ENCODE measurements at places on chromosomes 16 and 17. TPM values are rescaled to one million over a fixed set of nuclear protein-coding genes. Genes with fewer than 3 reads are reported as not detected.

STH gene
- total RNA-seq = not detected

CHST4 gene
- total RNA-seq = not detected

PTGES3L gene
- 51.2 TPM for total RNA-seq

MT1A gene
- 1.5 TPM for total RNA-seq

VAC14 gene
- 19.0 TPM for total RNA-seq

MSLN gene
- not detected for total RNA-seq

TAC4 gene
- 1.7 TPM for total RNA-seq

DHX38 gene
- total RNA-seq = 41.2 TPM

NHERF2 gene
- total RNA-seq = 183 TPM

AGRP gene
- not detected for total RNA-seq

TMEM97 gene
- total RNA-seq = 3.9 TPM

TBC1D3I gene
- total RNA-seq = 0.38 TPM

TOX3 gene
- total RNA-seq = not detected

OR1F1 gene
- not detected for total RNA-seq

ICAM2 gene
- total RNA-seq = 22.0 TPM

KRT36 gene
- not detected for total RNA-seq

SEZ6L2 gene
- total RNA-seq = 1.2 TPM

SETD1A gene
- total RNA-seq = 9.6 TPM

SHISA6 gene
- total RNA-seq = 0.35 TPM

DNAAF8 gene
- total RNA-seq = 0.65 TPM

C17orf107 gene
- total RNA-seq = 0.46 TPM

DOC2A gene
- 0.38 TPM for total RNA-seq

GSG1L gene
- 8.0 TPM for total RNA-seq

DPEP2 gene
- total RNA-seq = 0.78 TPM

SMIM5 gene
- 1.7 TPM for total RNA-seq

ADAM11 gene
- total RNA-seq = 1.00 TPM

RGS9 gene
- total RNA-seq = 0.38 TPM

TLCD3B gene
- total RNA-seq = not detected

SLC38A8 gene
- total RNA-seq = not detected

CHRNE gene
- 5.5 TPM for total RNA-seq

FBXW10B gene
- 1.2 TPM for total RNA-seq

YBX2 gene
- 1.2 TPM for total RNA-seq

Measured in cardiac septum (tissue), 1 donor.